HL-60 (cell line): ENCODE measurements at places on chromosomes 5 and 9.

- DNase-seq = no peak
Observed at GRCh38 chr5:107554776-107555424, 115.8 kb downstream of the EFNA5 start.

DNA sequence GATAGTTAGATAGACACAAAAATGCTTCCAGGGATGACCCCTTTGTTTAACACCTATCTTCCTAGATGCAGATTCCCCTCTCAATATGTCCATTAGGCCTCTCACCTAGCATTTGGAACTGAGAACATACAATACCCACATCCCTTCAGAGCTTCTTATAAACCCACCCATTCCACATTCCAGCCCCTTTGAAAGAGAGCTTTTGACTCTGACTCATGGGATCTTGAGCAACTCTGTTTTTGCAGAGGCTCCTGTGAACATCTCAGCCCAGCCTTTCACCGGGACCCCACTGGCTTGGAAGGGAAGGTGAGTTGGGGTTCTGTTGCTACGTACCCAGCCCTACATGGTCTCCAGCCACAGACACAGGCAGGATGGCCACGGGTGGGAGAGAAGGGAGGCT, 195.5 kb downstream of the FRMD3 start:
- DNase-seq = no peak

- DNase-seq = no peak
Observed at GRCh38 chr9:20904995-20905394, 126.4 kb downstream of the HACD4 start.

DNA sequence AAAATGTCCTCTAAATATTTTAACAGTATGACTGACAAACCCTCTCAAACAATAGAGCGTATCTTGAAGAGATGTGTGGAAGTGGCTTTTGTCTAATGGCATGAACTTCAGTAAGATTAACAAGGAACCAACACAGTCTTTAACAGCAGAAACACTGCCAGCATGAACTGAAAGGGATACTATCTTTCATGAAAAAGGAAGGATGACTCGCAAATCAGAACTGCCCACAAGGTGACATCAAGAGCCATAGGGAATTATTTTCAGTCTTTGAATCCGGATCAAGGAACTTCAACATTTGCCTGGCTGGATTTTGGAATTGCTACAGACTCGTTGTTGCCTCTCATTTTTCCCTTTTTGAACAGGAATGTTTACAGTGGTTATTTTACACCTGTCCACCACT, 5.1 kb upstream of the HEXB start:
- no peak for DNase-seq

DNA sequence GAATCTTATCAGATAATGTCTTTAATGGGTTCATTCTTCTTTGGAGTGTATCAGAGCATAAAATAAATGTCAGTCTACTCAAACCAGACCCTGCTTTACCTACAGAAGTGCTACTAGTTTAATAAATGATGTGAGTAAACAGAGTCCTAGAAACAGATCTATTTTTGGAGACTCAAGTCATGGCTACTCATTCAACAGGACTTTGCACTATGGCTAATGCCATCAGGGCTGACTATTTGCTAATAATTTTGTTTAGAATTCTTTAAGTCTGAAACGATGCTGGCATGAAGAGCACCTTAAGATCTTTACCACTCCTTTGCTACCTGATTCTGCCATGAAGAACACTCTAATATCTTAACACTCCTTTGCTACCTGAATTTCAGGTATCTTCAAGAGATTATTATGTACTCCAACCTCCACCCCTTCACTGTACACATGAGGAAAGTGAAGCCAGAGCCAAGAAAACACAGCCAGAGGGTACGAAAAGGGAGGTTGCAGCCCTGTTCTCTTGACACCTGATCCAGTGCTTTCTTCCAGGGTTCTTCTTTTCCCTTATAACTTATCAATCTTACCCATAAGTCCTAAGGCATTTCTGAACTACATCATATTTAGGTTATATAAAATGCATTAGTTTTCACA, 62.4 kb downstream of the ZNF608 start:
- DNase-seq = no peak

DNA sequence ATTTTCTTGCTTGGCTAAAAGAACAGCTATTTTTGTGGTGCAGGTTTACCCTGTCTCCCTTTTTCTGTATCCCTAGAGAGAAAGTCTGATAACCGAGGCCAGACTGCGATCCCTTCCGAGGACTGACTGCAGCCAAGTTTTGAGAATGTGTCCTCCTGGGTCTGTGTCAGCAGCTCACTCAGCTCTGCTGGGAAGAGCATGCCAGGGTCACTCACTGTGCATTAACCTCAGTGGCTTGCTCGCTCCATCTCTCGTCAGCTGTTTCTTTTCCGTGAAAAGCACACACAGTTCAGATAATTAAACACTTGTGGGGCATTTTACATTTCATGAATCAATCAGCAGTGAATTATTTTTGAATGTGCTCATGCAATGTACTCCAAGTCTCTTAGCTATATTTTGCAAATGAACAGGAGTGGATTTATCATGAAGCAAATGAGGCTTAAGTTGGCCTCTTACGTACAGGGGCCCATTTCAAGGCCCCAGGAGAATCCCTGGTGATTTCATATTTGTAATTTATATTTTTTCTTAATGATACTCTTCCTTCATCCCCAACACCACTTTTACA, 252.1 kb downstream of the SMARCA2 start:
- no peak for DNase-seq

DNA sequence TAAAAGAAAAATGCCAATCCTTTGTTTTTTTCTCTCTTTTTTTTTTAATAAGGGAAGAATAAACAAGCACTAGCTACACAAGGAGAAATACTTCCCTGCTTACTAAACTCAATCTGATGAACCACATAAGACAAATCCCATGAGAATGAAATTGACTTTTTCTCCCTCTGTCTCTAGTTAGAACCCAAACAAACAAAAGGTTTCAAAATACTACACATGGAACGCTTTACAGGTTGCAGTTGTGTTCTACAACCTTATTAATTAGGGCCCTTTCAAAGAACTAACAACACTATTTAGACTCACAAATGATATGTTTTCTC, 124.5 kb downstream of the PDE4D start:
- no peak for DNase-seq

DNA sequence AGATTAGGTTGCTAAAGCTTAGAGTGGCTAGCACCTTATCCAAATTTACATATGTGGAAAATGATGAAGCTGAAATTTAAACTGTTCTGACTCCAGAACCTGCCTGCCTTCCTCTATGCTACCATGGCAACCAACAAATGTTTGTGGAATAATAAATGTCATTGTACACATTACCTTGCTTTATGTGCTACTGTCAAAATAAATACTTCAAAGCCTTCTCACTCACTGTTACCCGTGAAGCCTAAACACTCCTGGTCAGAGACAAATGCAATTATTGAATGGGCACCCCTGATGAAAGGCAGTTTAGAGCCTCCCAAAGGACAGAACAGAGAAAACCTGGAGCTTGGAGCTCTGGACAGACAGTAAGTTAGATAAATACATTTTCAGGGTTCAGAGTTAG, 158.6 kb downstream of the FAM114A2 start:
- no peak for DNase-seq

DNA sequence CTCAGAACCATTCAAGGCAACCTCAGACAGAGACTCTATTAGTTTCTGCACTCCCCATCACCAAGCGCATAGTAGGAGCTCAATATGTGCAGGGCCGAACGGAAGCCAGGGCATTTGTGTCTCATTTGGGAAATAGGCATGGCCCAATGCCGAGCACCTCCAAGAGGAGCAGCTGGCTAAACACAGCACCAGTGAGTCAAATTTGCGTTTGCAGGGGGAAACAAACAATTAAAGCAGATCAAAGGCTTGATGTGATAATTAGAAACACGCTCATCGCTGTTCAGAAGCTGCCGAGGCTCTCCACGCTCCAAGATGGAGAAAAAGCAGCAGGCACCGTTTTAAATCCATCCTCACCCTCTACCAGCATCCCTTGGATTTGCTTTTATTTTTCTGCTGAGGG, 225.3 kb downstream of the AGTPBP1 start:
- no peak for DNase-seq

DNA sequence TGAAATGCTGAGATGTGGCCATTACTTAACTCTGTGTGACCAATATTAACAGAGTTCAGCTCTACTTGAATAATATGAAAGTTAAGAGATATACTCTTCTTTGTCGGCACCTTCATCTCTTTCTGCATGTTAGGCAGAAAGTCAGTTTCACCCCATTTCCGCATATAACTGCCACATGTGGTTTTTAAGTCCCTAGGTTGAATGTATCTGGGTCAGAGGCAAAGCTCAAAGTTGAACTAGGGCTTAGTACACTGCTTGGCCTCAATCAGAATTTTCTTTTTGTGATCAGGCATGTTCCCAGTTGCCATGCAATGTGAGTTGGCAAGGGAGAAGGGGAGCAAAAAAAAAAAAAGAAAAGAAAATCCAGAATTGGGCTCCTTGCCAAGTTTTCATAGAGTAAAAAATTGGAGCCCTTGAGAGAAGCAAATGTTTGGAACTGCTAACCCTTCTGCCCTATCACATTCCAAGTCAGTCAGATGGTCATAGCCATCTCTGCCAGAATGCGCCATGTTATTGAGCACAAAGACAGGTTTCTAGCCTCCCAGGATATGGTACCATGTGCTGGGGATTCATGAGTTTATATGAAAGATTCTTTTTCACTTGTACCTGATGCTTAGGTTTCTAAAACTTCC, 251.2 kb upstream of the RORB start:
- no peak for DNase-seq

- no peak for DNase-seq
Observed at GRCh38 chr5:38871058-38871605, 25.3 kb downstream of the OSMR start.

DNA sequence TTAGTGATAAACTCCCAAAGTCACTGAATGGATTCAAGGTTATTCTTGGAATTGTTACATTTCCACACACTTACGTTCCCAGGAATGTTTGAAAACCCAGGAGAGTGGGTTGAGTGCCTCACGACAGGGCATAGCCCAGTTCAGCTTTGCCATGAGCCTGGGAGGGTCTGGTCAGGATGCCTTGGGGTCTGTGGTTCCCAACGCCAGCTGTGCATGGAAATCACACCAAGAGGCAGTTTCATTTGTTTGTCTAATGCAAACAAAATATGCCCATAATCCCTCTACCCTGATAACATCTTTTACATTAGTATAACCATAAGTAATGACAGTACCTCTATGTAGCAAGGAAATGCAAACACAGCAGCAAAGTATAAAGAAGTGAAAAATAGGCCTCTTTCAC, 25.3 kb upstream of the MSX2 start:
- no peak for DNase-seq

DNA sequence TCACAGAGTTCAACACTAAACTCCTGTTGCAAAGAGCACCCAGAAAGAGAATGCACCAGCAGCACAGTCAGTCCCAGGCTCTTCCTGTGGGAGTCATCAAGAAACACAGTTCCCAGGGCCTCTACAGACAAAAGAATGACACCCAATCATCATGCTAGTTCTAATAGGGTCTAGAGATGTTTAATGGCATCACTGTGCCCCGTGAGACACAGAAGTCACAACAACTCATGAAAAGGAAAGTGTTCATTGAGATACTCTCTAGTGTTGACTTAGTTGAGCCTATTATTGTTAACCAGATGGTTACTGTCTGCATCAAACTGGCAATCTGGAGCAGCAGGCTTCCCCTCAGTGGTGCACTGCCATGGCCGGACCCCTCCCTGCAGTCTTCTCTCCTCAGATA, 1.6 kb downstream of the KLHL3 start:
- DNase-seq = no peak

DNA sequence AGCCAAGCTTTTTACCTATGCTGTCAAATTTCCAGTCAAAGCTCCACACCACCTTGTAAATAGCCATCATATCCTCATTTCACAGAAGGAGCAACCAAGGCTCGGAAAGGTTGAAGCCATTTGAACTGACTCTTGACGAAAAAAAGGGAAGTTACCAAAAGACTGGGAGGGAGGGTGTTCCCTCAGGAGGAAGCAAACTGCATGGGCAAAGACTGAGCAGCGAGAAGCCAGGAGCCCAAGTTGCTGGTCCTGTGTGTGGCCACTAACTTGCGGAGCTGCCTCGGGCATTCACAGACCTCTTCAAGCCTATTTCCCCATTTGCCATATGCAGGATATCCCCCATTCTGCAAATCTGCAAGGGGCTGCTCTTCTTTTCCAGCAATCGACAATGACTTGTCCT, 37.4 kb downstream of the TTLL11 start:
- DNase-seq = peak; percentile 72

GRCh38 chr5:107364443-107365319, 306.1 kb downstream of the EFNA5 start:
- no peak for DNase-seq

- DNase-seq = no peak
Observed at GRCh38 chr5:131607903-131608540, 27.0 kb downstream of the RAPGEF6 start.

DNA sequence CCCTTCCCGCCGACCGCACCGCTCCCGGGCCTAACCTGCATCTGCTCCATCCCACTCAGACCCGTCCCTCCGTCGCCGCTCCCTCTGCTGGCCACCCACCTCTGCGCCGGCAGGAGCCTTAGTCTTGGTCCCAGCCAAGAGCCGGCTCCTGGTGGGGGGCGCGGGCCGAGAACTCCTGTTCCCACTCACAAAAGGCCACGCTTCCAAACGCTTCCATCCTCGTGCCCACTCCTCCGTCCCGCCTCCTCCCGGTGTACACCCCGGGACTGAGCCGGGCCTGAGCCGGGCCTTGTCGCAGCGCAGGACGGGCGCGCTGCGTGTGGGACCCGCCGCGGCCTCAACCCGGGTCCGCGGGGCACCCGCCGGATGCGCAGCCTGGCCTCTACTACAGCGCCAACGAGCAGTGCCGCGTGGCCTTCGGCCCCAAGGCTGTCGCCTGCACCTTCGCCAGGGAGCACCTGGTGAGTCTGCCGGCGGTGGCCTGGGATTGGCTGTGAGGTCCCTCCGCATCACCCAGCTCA, 7.5 kb downstream of the ADAMTS13 start:
- DNase-seq = no peak

DNA sequence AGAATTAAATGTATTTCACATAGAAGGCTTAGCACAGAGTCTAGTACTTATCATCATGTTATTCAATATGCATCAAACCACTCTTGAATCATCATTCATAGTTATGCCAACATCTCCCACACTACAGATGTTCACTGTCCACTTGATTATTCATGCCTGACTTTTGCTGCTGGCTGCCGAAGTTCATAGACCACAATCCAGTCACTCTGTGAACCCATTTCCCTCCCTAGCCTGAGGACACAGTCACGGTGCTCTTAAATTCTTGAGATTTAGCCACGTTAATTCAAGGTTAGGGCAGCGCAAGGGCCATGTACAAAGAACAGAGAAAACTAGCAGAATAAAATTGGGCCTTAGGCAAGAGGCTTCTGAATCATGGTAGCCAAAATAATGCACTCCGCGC, 32.4 kb downstream of the ABCA1 start:
- DNase-seq = no peak

GRCh38 chr5:147175516-147176097, 59.2 kb upstream of the STK32A start:
- no peak for DNase-seq

GRCh38 chr9:265209-265870, 50.7 kb downstream of the DOCK8 start:
- DNase-seq = no peak

- no peak for DNase-seq
Observed at GRCh38 chr9:122822938-122823337, 5.5 kb downstream of the PDCL start.

- no peak for DNase-seq
Observed at GRCh38 chr9:135004772-135005171, 82.7 kb upstream of the OLFM1 start.

GRCh38 chr5:74055486-74056106, 429.6 kb downstream of the ARHGEF28 start:
- no peak for DNase-seq

- DNase-seq = no peak
Observed at GRCh38 chr5:169300468-169301385, at the start of gene SLIT3. Gene SLIT3, minus strand, starts transcription at chr5:169301139. Its CDS starts 430 bp downstream, at chr5:169300709.
